ENCODE measurements at places on chromosomes 6 and 20. TPM values are rescaled to one million over a fixed set of nuclear protein-coding genes. Genes with fewer than 3 reads are reported as not detected.

DNA sequence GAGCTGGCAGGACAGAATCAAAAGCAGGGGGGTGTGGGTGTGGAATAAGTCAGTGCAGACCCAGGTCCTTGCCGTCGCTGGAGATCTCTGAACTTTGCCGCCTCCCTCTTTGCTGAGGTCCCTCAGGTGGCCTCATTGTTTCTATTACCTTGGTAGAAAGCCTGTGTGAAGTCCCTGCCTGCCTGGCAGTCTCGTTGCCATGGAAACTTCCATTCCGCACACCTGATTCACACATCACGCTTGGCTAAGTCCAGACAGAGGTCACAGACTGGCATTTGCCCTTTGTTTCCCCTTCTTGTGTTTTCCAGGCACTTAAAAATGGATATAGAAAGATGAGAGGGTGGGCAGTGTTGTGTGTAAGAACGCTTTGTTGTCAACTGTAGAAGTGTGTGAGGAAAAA is 260.6 kb downstream of the PRL start:
- peak; percentile 92 for DNase-seq

- no peak for DNase-seq
These were observed 141.6 kb upstream of the THBS2 start for GRCh38 chr6:169395080-169395805.

The TRDN gene
- total RNA-seq: not detected

The PIGU gene
- 7.8 TPM for total RNA-seq

DNA sequence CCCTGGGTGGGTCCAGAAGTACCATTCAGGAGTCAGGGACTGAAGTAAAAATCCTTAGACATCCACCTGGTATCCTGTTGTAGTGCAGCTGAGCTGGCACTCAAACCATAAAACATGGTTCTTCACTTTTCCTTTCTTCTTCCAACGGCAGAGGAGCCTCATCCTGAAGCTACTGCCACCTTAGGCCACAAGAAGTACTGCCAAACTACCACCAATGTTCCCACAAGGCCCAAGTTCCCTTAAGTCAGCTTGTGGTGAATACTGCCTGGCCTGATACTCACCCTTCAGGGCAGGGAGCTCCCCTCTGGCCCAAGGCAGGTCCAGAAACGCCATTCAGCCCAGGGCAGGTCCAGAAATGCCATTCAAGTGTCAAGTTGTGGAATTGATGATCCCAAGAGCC is 1053.4 kb upstream of the CITED2 start:
- no peak for DNase-seq

DNA sequence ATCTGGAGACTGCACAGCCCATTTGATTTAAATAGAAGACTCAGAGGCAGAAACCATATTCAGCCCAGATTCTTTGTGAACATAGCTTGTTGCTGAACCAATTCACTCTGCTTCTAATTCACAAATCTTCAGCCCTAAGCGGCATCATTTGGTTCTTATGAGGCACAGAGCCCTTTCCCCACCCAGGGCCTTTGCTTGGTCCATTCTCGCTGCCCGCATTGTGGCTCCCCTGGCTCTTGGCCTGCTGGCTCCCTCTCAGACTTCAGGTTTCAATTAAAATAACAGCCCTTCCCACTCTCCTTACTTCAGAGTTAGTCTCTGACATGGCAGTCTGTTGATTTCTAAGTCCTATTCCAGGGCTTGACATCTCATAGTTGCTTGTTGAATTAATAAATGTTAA is 9.4 kb upstream of the TMEM14A start:
- DNase-seq: no peak

- DNase-seq: no peak
These were observed 66.0 kb downstream of the CDH26 start for GRCh38 chr20:60024245-60024644.

DNA sequence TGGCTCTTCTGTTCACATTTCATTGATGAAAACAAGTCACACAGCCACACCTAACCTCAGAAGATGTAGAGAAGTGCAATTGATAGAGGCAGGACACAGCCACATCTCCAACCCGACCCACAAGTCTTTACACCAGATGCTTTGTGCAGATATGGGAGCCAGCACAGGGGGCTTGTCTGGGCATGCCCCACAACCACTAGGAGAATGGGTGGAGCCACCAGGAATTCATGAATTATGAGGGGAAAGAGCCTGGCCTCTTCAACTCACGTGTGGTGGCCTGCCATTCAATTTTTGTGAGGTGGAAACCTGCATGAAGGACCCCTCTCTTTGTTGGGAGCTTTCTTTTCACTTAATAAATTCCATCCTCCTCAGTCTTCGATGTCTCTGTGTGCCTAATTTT is 79.1 kb downstream of the OGFRL1 start:
- DNase-seq: peak; percentile 34

The PTCRA gene
- not detected for total RNA-seq

The CAGE1 gene
- total RNA-seq: under 0.01 TPM

- no peak for DNase-seq
These were observed 15.2 kb upstream of the ROS1 start for GRCh38 chr6:117440706-117441525.

DNA sequence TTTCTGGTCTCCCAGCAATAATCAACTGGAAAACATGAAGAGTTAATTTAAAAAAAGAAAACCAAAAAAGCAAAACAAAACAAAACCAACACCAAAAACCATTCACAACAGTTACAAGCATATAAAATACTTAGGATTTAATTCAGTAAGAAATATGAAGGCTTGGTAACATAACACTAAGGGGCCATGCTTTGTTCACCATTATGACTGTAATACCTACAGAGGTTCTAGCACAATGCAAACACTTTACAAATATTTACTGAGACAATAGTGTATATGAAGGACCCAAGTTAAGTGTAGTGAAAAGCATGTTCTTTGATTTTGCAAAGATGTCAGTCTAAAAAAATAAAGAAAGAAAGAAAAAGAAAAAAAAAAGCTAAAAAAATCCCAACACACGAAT is 109.8 kb upstream of the EMILIN3 start:
- no peak for DNase-seq

GRCh38 chr6:20487669-20488375 is 46.4 kb upstream of the CDKAL1 start:
- no peak for DNase-seq

GRCh38 chr6:6001443-6001842 is 5.3 kb downstream of the NRN1 start:
- DNase-seq: no peak

The CABLES2 gene
- total RNA-seq: 0.85 TPM

The CST2 gene
- total RNA-seq: not detected

The TSPO2 gene
- total RNA-seq: not detected

The DYNLT2 gene
- 0.74 TPM for total RNA-seq

The CLIC5 gene
- under 0.01 TPM for total RNA-seq

GRCh38 chr6:41367700-41368099 is 32.3 kb downstream of the NCR2 start:
- peak; percentile 73 for DNase-seq

- DNase-seq: no peak
These were observed 178.5 kb downstream of the FRK start for GRCh38 chr6:115882174-115882573.

All from dermis blood vessel endothelial cell (primary cell).